Daoy (cell line): ENCODE measurements at places on chromosomes 2 and 18.

DNA sequence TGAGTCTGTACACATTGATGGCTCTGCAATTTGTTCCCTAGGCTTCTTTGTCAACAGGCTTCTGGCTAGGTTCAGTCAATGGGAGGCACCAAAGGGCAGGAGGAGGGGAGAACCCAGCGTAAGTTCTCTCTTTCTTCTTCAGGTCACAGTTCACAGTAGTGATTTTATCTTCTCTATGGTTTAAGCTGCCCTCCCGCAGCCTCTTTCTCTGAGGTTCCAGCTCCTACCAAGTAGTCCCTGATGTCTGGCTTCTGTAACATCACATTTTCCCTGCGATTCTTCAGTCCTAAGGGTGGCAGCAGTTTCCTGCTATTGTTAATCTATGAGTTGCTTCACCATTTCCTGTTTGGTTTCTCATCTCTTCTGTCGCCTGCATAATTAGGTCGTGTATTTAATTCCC lies 107.4 kb downstream of the CPO start:
- DNase-seq = no peak

DNA sequence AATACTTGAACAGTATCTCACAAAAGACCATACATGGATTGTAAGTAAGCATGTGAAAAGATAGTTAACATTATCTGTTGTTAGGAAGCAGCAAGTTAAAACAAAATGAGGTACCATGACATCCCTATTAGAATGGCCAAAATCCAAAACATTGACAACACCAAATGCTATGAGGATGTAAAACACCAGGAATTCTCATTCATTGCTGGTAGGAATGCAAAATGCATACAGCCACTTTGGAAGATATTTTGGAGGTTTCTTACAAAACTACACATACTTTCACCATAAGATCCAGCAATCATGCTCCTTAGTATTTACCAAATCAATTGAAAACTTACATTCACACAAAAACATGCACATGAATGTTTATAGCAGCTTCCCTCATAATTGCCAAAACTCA lies 30.9 kb upstream of the ICOS start:
- no peak for DNase-seq

- DNase-seq = peak; percentile 83
Observed at GRCh38 chr2:172282944-172283343, 144.4 kb upstream of the ITGA6 start.

DNA sequence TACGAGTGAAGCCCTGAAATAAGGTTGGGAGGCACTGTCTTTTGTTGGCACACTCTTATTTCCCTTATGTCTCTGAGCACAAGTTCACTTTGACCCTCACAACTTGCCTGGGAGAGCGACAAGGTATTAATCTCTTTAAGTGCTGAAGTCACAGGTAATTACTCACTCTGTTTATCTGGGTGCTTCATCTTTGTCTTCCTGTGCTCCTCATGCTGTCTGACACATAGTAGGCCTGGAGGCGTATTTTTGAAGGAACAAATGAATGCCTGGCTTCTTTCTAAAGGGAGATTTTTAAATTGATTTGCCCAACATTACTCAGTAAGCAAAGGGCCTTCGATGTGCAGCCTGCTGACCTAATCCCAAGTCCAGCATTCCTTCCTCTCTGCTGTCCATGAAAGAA lies 507.1 kb upstream of the TNP1 start:
- no peak for DNase-seq

DNA sequence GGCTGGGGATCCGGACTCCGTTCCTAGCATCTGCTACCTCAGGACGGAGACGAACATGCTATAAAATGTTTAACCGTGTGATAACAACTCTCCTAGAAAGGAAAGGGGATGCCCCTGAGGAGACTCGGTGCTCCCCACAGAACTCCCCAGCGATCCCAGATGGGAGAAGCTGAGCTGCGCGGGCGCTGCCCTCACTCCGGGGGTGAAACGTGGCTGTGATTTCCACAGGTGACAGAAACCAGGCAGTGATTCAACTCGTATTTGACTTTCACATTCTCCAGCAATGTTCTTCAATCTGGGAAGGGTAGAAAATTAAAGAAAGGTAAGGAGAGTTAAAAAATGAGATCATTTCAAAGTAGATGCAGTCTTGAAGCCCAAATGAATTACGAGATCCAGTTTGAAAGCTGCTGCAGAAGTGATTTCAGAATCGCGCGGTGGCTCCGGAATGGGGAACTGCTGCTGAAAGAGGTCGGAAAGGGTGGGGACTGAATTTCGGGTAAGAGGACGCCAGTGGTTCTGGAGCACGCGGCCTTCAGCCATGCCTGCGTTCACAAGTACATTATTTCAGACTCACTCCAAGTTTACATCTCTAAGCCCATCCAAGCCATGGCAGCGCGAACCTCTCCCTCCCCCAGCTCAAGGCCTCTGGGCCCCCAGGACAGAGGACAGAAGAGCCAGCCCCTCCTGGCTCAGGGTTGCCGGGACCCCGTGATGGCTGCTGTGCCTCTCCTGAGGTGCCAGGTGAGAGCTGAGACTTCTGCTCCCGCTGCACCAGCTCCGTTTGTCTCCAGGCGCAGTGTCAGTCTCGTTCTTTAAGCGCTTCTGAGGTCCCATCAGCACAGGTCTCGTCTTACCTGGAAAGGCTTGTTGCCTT lies 39.5 kb downstream of the ADNP2 start:
- no peak for DNase-seq

DNA sequence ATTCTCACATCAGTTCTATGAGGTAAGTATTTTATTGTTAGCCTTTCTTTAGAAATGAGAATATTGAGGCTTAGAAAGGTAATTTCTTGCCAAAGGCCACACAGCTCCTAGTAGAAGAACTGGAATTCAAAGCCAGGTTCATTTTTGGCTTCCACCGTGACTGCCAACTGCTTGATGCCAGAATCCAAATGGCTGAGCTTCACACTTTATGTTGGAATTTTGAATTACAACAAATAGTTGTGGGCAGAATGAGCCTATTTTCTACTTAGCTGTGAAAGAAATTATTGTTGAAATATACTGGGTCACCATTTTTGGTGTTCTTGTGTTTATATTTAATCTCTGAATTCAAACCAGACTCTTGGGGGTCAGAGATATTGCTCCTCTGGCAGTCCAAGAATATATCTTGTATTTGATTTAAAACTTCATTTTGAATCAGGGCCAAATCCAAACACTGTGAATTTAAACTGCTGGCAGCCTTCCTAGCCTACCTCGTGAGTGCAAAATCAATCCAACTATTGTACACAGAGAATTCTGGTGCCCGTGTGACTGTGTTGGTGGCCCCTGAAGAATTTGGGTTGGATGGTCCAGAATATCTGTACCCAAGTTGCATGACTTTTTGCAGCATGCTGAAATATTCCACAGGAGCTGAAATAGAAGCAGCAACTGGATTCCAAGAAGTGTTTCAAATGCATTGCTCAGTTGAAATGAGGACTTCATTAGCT lies 35.6 kb upstream of the LPIN1 start:
- DNase-seq = no peak

DNA sequence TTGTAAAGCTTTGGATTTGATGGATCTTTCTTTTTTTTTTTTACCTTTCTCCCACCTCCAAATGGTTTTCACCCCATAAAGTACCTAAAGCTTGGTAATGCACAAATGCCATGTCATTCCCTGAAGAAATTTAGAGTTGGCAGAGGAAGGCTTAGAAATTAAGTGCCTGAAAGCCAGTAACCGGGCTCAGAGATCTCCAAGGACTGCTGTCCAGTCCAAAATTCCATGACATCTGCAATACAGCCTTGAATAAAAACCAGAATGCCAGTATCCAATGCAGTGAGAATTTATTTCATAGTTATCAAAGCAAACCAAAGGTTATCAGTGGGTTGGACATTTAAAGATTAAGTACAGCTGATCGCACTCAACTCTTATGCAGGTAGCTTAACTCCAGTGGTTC lies 209.9 kb upstream of the RBBP8 start:
- DNase-seq = no peak

GRCh38 chr2:228067309-228067708 lies 114.2 kb downstream of the SPHKAP start:
- DNase-seq = no peak

- no peak for DNase-seq
Observed at GRCh38 chr2:240463866-240464481, 28.5 kb downstream of the GPC1 start.
